ENCODE measurements at places on chromosomes 3 and 15. TPM values are rescaled to one million over a fixed set of nuclear protein-coding genes. Genes with fewer than 3 reads are reported as not detected.

DNA sequence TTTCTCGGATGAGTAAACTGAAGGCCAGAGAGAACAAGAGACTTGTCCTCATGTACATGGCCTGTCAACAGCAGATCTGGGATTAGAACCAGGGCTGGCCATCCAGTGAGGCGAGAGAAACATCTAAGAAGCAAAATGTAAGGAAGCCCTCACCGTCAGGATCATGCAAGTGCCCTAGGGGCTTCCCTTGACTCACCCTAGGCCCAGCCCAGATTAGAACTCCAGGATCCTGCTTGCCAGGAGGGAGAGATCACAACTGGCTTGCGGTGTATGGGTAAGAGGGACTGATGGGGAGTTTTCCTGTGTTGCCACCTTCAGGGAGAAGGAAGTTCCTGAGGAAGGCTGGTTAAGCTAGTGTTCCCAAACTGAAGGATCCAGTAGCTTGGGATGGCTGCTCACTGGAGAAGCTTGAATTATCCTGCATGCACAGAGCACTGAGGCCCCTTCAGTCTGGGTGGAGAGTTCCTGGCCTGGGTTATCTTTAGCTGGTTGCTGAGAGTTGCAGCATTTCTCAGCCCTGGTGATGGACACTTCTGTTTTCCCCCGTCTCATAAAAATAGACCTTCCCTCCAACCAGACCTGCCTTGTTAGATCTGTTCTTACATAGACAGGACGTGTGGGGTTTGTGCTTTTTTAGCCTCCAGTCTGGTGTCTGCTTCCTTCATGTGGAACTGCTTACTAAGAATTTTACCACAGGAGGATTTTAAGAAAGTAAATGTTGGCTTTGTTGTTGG, 28.2 kb upstream of the XIRP1 start:
- DNase-seq, result no peak
- no peak overlapping the region for H3K4me3 ChIP-seq
- no peaks in the 10 kb centered on the region for H3K27me3 ChIP-seq
- no peak overlapping the region for H3K27ac ChIP-seq

DNA sequence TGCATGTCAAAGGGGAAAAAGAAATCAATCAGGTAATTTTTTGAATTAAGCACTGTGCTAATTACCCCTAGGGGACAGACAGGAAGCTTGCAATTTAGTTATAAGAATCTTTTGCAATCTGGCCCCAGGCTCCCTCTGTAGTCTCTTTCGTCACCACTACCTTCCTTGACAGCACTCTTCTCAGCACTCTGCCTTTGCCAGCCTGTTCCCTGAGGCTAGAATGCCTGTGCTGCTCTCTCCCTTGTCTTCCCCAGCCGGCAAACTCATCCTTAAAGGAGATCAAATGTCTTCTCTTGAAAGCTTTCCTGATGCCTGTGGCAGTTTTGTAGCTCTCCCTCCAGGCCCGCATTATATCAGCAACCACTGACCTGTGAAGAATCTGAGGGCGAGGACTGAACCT, 32.4 kb upstream of the PRTG start:
- H3K36me3 ChIP-seq, result no peaks in the 10 kb centered on the region
- no peak for DNase-seq

TRAT1 gene
- total RNA-seq, result 3.5 TPM

GRK7 gene
- total RNA-seq, result 0.14 TPM

- DNase-seq, result no peak
- no peak overlapping the region for H3K4me3 ChIP-seq
- H3K4me1 ChIP-seq, result no peaks in the 10 kb centered on the region
- H3K27ac ChIP-seq, result no peak overlapping the region
Measured at GRCh38 chr3:23669541-23670255, 136.1 kb upstream of the UBE2E1 start.

ZNF662 gene
- 25.5 TPM for total RNA-seq

GRCh38 chr3:109572301-109572700, 235.0 kb upstream of the DPPA4 start:
- H3K4me1 ChIP-seq, result no peaks in the 10 kb centered on the region
- DNase-seq, result no peak
- no peaks in the 10 kb centered on the region for H3K27me3 ChIP-seq

GRCh38 chr3:160869825-160870224, 113.8 kb downstream of the PPM1L start:
- no peak overlapping the region for H3K4me3 ChIP-seq
- H3K36me3 ChIP-seq, result no peaks in the 10 kb centered on the region
- DNase-seq, result no peak

DNA sequence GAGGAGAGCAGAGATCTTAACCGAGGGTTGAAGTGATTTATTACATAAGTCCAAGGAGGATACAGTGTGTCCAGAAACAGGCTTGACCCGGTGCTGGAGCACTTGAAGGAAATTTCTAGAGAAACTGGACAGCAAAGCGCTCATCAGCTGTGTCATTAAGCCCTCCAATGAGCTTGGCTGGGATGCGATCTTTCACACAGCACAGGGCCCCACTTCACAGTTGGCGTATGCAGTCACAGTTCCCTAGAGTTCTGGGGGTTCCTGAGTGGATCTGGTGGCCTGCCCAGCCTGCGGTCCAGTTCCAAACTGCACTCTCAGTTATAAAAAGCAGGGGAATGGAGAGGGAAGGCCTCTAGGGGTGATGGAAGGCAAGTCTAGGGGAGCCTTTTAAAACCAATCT, 13.6 kb downstream of the ST8SIA2 start:
- H3K27me3 ChIP-seq, result no peaks in the 10 kb centered on the region
- H3K36me3 ChIP-seq, result no peaks in the 10 kb centered on the region
- H3K4me3 ChIP-seq, result no peak overlapping the region
- no peaks in the 10 kb centered on the region for H3K4me1 ChIP-seq

DNA sequence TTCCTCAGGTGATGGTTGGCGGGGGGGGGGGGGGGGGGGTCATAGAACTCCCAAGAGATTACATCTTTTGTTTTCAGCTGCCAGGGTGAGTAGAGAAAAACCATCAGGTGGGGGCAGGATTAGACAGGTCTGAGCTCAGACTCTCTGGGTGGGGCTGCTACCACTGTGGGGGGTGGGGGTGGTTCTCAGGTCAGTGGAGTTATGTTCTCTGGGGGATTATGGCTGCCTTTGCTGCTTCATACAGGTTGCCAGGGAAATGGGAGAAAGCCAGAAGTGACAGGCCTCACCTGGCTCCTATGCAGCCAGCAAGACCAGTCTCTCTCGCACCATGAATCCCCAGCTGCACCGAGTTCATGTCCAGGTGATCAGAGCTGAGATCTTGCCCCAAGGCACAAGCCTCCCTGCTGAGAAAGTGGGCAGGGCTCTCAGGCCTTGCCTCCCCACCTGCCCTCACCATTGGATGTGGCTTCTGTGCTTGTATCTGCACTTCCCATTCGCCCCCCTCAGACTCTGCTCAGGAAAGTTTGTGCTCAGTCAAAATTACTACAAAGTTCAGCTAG, 828.1 kb downstream of the MCTP2 start:
- H3K4me1 ChIP-seq, result no peaks in the 10 kb centered on the region
- H3K36me3 ChIP-seq, result no peaks in the 10 kb centered on the region
- H3K4me3 ChIP-seq, result no peak overlapping the region
- no peak for DNase-seq
- no peaks in the 10 kb centered on the region for H3K27me3 ChIP-seq

DNA sequence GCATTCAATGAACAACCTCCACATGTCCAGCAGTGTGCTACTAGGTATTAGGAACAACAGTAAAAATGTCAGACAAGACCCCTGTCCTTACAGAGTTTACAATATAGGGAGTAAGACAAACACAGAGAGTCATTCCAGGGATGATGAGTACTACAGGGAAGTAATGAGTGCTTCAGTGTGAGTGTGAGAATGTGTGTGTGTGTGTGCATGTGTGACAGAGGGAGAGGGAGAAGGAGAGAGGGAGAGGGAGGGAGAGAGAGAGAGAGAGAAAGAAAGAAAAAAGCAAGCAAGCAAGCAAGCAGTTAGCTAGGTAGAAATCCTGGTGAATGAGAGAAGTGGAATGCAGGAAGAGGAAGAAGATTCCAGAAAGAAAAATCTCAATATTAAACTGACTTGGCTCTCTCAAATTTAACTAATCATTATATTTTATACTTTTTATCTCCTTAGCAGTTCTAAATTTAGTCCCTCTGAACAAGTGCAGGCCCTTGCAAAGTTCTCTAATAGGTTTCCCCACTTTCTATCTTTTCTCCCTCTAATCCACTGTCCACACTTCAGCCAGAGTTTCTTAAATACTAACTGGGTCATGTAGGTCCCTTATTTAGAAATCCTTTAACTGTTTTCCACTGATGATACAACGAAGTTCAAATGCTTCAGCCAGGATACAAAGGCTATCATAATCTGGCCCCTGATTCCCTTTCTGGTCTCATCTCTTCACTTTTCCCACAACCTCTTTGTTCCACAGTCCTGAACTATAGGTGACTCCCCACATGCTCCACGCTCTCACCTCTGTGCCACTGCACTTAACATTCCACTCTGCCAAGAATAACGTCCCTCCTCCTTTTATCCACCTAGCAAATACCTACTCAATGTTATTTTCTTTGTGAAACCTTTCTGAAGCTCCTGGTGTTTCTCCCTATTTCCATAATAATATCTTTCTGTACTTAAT, 10.3 kb downstream of the DCBLD2 start:
- no peaks in the 10 kb centered on the region for H3K36me3 ChIP-seq
- DNase-seq, result no peak
- no peaks in the 10 kb centered on the region for H3K4me1 ChIP-seq
- H3K27me3 ChIP-seq, result no peaks in the 10 kb centered on the region

DNA sequence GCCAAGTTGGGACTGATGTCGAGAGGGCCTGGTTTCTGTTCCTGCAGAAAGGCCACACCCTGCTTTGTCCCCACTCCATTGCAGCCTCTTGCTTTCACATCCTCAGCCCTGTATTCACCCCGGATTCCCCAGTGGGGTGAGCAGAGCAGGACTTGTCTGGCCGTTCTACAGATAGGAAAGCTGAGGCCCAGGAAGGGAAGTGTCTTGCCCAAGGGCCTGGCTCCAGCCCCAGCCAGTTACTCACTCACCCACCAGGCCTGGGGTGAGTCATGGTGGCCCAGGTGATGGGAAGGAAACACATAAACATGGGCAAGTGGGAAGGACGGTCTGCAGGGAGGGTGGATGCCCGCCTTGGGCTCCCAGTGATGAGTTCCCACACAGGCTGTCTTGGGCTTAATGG, 6.1 kb upstream of the DUSP7 start:
- H3K4me3 ChIP-seq, result no peak overlapping the region
- no peaks in the 10 kb centered on the region for H3K27me3 ChIP-seq
- no peak overlapping the region for H3K27ac ChIP-seq

GRCh38 chr15:98322581-98322980, 325.8 kb upstream of the IGF1R start:
- no peak overlapping the region for H3K27ac ChIP-seq
- H3K4me3 ChIP-seq, result no peak overlapping the region
- H3K27me3 ChIP-seq, result no peaks in the 10 kb centered on the region
- DNase-seq, result no peak

GRCh38 chr3:166498446-166498845, 661.2 kb upstream of the BCHE start:
- H3K27me3 ChIP-seq, result no peaks in the 10 kb centered on the region
- H3K36me3 ChIP-seq, result no peaks in the 10 kb centered on the region
- H3K4me1 ChIP-seq, result no peaks in the 10 kb centered on the region
- H3K27ac ChIP-seq, result no peak overlapping the region
- no peak for DNase-seq

DNA sequence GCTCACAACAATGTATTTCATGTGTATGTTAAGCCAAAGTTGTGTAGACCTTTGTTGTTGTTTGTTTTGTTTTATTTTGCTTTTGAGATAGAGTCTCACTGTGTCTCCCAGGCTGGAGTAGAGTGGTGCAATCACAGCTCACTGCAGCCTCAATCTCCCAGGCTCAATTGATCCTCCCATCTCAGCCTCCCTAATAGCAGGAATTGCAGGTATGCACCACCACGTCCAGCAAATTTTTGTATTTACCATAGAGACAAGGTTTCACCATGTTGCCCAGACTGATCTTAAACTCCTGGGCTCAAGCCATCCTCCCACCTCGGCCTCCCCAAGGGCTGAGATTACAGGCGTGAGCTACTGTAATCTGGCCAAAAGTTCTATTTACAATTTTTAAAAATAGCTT, 2.7 kb downstream of the HERC1 start:
- H3K4me1 ChIP-seq, result no peaks in the 10 kb centered on the region
- no peak overlapping the region for H3K27ac ChIP-seq
- no peaks in the 10 kb centered on the region for H3K27me3 ChIP-seq
- no peaks in the 10 kb centered on the region for H3K36me3 ChIP-seq

GRCh38 chr3:132009241-132009640, 25.6 kb downstream of the CPNE4 start:
- no peak overlapping the region for H3K4me3 ChIP-seq
- H3K27ac ChIP-seq, result no peak overlapping the region

GRCh38 chr15:69843276-69843899, 254.3 kb downstream of the TLE3 start:
- no peak overlapping the region for H3K4me3 ChIP-seq
- no peak for DNase-seq
- H3K36me3 ChIP-seq, result no peaks in the 10 kb centered on the region
- H3K27ac ChIP-seq, result no peak overlapping the region

GRCh38 chr15:89395996-89396395, 61.4 kb upstream of the POLG start:
- H3K4me3 ChIP-seq, result no peak overlapping the region
- peaks cover 14% of the 10 kb centered on the region for H3K27me3 ChIP-seq
- H3K36me3 ChIP-seq, result no peaks in the 10 kb centered on the region
- DNase-seq, result no peak

- DNase-seq, result no peak
- no peak overlapping the region for H3K4me3 ChIP-seq
- H3K27ac ChIP-seq, result no peak overlapping the region
- H3K4me1 ChIP-seq, result no peaks in the 10 kb centered on the region
- no peaks in the 10 kb centered on the region for H3K36me3 ChIP-seq
Measured at GRCh38 chr3:125143982-125144652, 68.4 kb downstream of the SLC12A8 start.

ZNF445 gene
- total RNA-seq, result 35.6 TPM

DNA sequence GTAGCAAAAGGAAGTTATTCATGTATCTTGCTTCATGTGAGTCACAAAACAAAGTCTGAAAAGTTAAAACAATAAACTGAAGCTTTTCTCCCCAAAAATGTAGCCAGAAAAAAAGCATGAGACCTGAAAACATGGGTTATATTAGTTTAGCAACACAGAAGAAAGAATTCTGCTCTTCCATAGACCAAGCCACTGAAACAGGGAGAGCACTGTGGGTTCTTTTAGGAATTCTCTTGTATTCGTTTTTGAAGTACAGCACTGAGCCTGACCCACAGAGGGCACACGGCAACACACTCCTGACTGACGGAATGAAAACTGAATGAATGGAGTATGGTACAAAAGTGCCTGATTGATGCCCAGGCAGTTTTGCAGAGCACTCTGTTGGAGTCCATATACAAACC, 66.6 kb downstream of the TM4SF4 start:
- H3K4me1 ChIP-seq, result no peaks in the 10 kb centered on the region
- no peaks in the 10 kb centered on the region for H3K36me3 ChIP-seq
- no peak overlapping the region for H3K27ac ChIP-seq
- no peak for DNase-seq

NOX5 gene
- total RNA-seq, result not detected

GRCh38 chr15:48939648-48940047, 24.1 kb downstream of the SHC4 start:
- H3K27ac ChIP-seq, result no peak overlapping the region
- no peaks in the 10 kb centered on the region for H3K36me3 ChIP-seq
- H3K27me3 ChIP-seq, result no peaks in the 10 kb centered on the region
- H3K4me1 ChIP-seq, result no peaks in the 10 kb centered on the region
- no peak overlapping the region for H3K4me3 ChIP-seq

GRCh38 chr3:123202451-123202850, 708 bp downstream of the SEC22A start:
- H3K4me1 ChIP-seq, result peaks cover 5% of the 10 kb centered on the region
- no peaks in the 10 kb centered on the region for H3K36me3 ChIP-seq
- peak overlapping the region; percentile 72 for H3K4me3 ChIP-seq
- H3K27ac ChIP-seq, result peak overlapping the region; percentile 89
- peak; percentile 13 for DNase-seq

Data from uterus (tissue), 4 donors.